ENCODE measurements at places on chromosomes 6 and 20. TPM values are rescaled to one million over a fixed set of nuclear protein-coding genes. Genes with fewer than 3 reads are reported as not detected.

RSPH9 gene
- 0.74 TPM for total RNA-seq

CDK19 gene
- 5.2 TPM for total RNA-seq

OR12D3 gene
- total RNA-seq: not detected

FUCA2 gene
- 74.8 TPM for total RNA-seq

KIF13A gene
- 14.7 TPM for total RNA-seq

SPEF1 gene
- 0.15 TPM for total RNA-seq
